Bronchial epithelial cell (primary cell): ENCODE measurements at places on chromosomes 12 and 14.

DNA sequence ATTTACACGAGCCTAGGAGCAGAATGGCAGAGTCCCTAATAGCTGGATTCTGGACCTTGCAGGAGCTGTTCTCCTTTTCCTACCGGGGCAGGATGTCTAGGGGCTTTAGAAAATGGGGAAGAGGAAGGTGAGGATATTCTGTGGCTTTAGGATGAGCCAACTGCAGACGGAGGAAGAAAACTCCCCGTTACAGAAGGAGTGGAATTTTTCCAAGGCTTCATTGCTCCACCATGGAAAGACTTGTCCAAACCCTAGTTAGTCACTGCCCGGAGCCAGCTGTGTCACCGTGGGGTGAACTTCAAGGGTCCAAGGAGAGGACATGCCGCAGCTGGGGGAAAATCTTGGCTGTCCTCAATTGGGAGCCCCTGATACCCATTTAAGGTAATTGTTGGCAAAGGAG is 41.6 kb downstream of the FOS start:
- DNase-seq, result no peak

GRCh38 chr14:61090432-61091216 is 109.6 kb downstream of the SLC38A6 start:
- DNase-seq, result no peak

DNA sequence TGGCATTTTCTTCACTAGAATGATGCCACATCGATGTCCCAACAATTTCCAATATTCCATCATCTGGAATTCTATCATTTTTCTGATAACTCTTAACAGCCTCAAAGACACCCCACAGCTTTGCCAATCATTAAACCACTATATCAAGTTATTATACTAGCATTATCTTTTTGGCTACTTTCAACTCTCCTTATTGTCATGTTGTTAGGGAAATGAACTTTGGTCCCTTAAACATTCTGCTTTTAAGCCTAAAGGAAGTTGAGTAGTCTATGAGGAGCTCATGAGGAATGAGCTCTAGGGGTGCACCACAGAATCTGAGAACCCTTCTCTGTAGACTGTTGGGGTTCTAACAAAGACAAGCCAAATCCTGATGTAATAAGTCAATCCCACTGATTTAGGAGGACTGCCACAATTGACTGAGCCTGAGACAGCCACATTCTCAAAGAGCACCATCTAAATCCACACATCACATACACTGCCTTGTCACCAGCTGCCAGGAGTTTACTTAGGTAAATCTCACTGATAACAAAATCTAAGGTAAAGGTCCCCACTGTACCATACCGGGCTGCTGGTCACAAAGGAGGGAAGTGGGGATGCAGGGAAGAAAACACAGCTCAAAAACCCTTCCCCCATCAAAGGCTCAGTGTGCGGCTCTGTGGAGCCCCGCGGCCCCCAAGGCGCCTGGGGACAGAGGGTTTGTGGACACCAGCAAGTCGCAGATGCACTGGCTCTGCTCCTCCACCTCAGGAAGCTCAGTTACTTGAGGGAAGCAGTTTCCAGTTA is 58.2 kb downstream of the SETD3 start:
- DNase-seq, result no peak

GRCh38 chr12:92717202-92717601 is 14.4 kb downstream of the PLEKHG7 start:
- DNase-seq, result peak; percentile 20

GRCh38 chr12:113314121-113314529 is 20.8 kb downstream of the SLC8B1 start:
- no peak for DNase-seq
